ENCODE measurements at places on chromosomes 3 and 15. TPM values are rescaled to one million over a fixed set of nuclear protein-coding genes. Genes with fewer than 3 reads are reported as not detected.

Gene FGF7
- 45.3 TPM for polyA plus RNA-seq

Gene AHSG
- not detected for polyA plus RNA-seq

Gene PAK6
- polyA plus RNA-seq, result 0.52 TPM

Gene MESP2
- 0.19 TPM for polyA plus RNA-seq

Gene SH2D7
- polyA plus RNA-seq, result not detected

Gene CTXN2
- polyA plus RNA-seq, result not detected

Gene GPR156
- polyA plus RNA-seq, result 1.2 TPM

Gene CELSR3
- polyA plus RNA-seq, result 0.48 TPM

Gene CSK
- 9.2 TPM for polyA plus RNA-seq

Gene CADPS
- 1.1 TPM for polyA plus RNA-seq

Gene LIPC
- 1.1 TPM for polyA plus RNA-seq

Gene ERICH6
- not detected for polyA plus RNA-seq

Gene RARB
- polyA plus RNA-seq, result 7.4 TPM

Gene CNTN4
- 1.7 TPM for polyA plus RNA-seq

Gene OXTR
- polyA plus RNA-seq, result 5.0 TPM

Gene GRIP2
- 1.6 TPM for polyA plus RNA-seq

Gene OR5K2
- not detected for polyA plus RNA-seq

Gene LRRC31
- polyA plus RNA-seq, result not detected

Gene PPP4R2
- 20.5 TPM for polyA plus RNA-seq

Gene ACP3
- polyA plus RNA-seq, result 1.1 TPM

Gene SCN11A
- 0.04 TPM for polyA plus RNA-seq

Gene GUCA1C
- 0.38 TPM for polyA plus RNA-seq

Gene ALS2CL
- polyA plus RNA-seq, result 3.3 TPM

Gene NR1I2
- 0.37 TPM for polyA plus RNA-seq

Gene ABI3BP
- polyA plus RNA-seq, result 62.5 TPM

Gene SCG5
- polyA plus RNA-seq, result 6.6 TPM

Gene PRTG
- 2.5 TPM for polyA plus RNA-seq

Gene SNTN
- 0.17 TPM for polyA plus RNA-seq

Gene GOLGA6L10
- polyA plus RNA-seq, result 1.7 TPM

Gene CDCP1
- 1.4 TPM for polyA plus RNA-seq

Gene MORC1
- polyA plus RNA-seq, result 0.05 TPM

Gene SOX14
- polyA plus RNA-seq, result not detected

Gene C3orf85
- not detected for polyA plus RNA-seq

Gene SNX22
- polyA plus RNA-seq, result 0.81 TPM

Gene ZDHHC23
- 0.80 TPM for polyA plus RNA-seq

Gene CHL1
- 28.2 TPM for polyA plus RNA-seq

Gene ACOX2
- polyA plus RNA-seq, result 57.7 TPM

Gene MYL3
- 2.9 TPM for polyA plus RNA-seq

Gene AQP9
- polyA plus RNA-seq, result 0.23 TPM

Gene NOX5
- 1.1 TPM for polyA plus RNA-seq

Gene CACNA1D
- polyA plus RNA-seq, result 0.23 TPM

Gene SKOR1
- polyA plus RNA-seq, result 0.67 TPM

Gene PCSK6
- 3.8 TPM for polyA plus RNA-seq

Gene P2RY12
- polyA plus RNA-seq, result 1.3 TPM

Gene GOLGA6L7
- not detected for polyA plus RNA-seq

Gene DGKG
- polyA plus RNA-seq, result 1.0 TPM

Gene PLSCR2
- polyA plus RNA-seq, result not detected

Gene TNFSF10
- polyA plus RNA-seq, result 32.0 TPM

Gene VPS8
- polyA plus RNA-seq, result 15.0 TPM

Gene RBP2
- not detected for polyA plus RNA-seq
